Activated naive CD4-positive, alpha-beta T cell treated with anti-CD3 and anti-CD28 coated beads for 36 hours (primary cell): ENCODE measurements at places on chromosomes 12 and 14. TPM values are rescaled to one million over a fixed set of nuclear protein-coding genes. Genes with fewer than 3 reads are reported as not detected.

DNA sequence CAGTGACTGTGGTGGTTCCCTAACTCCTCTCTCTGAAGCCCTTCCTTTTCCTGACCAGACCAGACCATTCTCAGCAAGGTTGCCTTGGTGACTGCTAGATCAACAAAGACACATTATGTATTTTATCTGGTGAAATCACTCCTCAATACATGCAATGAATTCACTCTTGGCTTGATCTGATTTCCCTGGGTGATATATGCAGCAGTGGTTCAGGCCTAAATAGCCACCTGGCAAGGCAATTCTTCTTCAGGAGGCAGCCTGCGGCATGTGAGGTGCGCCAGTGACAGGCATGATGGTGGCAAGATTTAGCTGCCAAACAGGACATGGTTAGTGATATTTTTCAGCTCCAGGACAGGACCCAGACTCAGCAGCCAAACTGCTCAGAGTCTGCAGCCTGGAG lies 350.3 kb upstream of the CCDC196 start:
- no peak for DNase-seq

DNA sequence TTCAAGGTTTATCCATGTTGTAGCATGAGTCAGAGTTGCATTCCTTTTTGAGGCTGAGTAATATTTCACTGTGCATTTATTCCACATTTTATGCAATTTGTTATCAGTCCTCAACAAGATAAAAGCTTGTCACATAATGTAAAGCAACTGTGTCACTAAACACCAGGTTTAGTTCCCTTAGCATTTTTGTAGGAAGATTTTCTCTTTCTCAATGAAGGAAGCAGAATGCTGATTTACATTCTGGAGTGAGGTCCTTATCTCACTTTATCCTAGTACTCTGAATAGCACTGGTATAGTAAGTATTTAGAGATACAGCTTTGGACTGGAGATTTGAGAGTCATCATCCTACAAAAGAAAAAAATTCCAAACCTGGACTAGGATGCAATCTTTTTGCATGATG lies 9.8 kb upstream of the EXD2 start:
- DNase-seq, result no peak

GRCh38 chr14:36900846-36901245 lies 239.2 kb downstream of the PAX9 start:
- DNase-seq, result no peak

- no peak for DNase-seq
Measured at GRCh38 chr12:98294051-98294805, 221.2 kb upstream of the TMPO start.

The PRIMA1 gene
- not detected for total RNA-seq

The FAM186B gene
- 0.12 TPM for total RNA-seq

The BMAL2 gene
- 9.2 TPM for total RNA-seq
